ENCODE measurements at places on chromosomes 3 and 15.

DNA sequence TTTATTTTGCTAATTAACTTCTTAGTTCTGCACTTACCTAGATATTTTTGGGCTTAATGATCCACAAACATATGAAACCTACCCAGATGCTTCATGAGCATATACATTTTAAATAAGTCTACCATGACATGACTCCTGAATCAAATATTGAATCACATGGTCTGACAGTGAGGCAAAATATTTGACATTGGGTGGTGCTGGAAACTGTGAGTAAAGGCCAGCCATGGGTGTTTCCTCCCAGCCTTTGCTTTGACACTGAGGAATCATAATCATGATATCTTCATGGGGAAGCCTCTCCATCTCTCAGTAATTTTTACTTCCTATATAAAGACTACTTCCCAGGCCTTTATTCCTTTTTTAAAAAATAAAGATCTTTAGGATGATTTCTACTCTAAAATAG is 22.8 kb upstream of the SSR3 start:
- DNase-seq = no peak

GRCh38 chr3:181694805-181695660 is 16.7 kb upstream of the SOX2 start:
- peak; percentile 74 for DNase-seq

DNA sequence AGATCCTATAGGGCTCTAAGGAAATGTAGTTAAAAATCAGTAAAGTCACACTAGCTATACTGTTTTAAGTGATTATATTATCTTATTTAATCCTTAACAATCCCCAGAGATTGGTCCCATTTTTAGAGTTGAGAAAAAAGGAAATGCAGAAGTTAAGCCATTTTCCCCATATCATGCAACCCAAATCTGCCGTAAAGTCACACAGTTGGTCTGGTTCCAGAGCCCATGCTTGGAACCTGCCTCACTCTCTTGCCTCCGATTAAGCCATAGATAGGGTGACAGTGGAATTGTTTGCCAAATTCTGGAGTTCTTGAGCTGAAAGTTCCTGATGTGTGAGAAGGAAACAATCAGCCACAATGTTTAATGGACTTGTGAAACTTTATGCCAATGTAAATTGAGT is 2.3 kb upstream of the P2RY13 start:
- DNase-seq = no peak

DNA sequence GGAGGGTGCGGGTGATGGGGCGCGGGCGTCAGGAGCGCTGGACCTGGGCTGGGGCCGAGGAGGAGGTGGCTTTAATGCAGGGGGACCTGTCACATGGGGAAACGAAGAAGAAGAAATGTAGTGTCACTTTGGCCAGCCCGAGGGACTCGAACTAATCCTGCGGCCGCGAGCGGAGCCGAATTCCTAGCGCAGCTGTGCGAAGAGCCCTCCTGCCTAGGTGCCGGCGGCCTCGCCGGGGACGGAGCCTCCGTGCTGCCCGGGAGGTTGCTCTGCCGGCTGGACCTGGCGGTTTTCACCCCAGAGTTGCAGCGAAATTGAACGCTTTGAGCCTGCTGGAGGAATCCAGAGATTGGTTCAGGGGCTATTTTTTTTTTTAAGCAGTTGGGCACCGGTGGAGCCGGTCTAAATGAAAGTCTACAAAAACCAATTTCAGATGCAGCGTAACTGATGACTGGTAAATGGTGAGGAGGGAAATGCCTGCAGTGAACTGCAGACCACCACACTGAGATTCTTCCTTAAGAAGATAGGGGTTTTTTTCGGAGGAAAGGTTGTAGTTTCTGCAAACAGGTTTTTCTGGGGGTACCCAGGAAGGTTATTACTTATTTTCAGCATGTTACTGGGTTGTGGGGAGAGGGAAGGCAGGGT is 662 bp downstream of the TMEM108 start:
- peak; percentile 69 for DNase-seq

DNA sequence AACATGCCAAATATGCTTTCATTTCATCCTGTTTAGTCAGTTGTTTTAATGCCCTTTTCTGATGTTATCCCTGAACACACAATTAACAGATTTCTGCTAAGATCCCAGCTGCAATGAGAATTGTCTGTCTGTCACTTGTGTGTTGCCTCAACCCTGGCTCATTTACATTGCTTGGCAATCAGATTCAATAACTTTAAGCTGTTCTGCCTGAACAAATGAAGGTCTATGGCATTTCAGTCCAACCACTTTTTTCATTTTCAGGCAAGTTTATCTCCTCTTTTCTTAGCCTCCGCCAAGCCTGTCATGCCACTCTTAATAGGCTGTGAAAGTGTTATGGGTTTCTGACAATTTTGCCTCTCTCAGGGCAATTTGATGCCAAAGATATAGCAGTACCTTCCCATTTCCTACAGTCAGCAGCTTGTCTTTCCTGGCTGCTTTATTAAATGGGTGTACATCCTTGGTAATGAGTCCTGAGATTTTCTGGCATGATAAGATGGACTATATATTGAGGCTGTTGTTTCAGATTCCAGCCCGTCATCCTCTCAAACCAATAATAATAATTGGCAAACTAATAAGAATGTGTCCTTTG is 68.7 kb upstream of the ADAMTS9 start:
- no peak for DNase-seq

- DNase-seq = no peak
These were observed 166.9 kb downstream of the SMAD6 start for GRCh38 chr15:66868918-66869317.

- no peak for DNase-seq
These were observed 23.1 kb downstream of the PLXNA1 start for GRCh38 chr3:127005864-127006500.

GRCh38 chr15:60480888-60481287 is 1.9 kb upstream of the ICE2 start:
- no peak for DNase-seq

DNA sequence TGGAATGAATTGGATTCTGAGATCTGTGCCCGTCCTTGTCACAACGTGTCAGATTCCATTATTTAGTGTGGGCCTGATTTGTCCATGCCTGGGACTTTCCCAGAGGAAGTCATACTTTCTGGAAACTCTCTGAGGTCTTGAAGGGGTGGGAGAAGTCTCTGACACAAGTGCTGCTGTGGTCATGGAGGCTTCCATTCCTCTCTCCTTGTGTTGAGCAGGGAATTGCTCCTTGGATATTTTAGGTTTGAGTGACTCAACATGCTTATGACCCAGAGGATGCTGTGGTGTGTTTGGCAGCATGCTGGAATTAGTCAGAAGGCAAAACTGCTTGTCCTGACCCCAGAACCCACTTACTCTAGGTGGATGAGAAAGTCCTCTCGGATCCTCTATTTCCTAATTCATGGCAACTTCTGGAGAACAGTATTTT is 132.1 kb downstream of the LPP start:
- no peak for DNase-seq

DNA sequence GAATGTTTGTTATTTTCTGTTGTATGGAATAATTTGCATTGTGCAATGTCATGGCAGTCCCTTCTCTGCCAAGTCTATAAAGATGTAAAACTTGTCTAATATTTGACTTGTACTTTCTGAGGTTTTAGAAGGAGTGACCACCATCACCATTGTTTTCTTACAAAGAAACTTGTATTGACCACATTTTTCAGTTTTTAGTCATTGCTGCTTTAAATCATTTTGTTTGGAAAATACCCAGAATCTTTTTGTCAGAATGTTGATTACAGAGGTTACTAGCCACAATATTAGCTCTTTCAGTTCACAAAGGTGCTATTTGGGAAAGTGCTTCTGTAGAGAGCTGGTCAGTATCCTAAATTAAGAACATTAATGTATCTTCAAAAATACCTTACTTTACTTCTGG is 532.4 kb upstream of the GBE1 start:
- no peak for DNase-seq

DNA sequence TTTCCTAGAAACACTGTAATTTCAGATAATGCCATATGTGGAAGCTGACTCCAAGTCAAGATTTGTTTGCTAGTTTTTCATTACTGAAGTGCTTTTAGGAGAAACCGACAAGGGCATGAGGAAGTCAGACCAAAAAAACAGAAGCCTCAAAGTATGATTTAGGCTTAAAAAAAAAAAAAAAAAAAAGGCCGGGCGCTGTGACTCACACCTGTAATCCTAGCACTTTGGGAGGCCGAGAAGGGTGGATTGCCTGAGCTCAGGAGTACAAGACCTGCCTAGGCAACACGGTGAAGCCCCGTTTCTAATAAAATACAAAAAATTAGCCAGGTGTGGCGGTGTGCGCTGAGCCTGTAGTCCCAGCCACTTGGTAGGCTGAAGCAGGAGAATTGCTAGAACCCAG is 11.6 kb downstream of the RPL15 start:
- no peak for DNase-seq

GRCh38 chr3:122392868-122393844 is 9.2 kb downstream of the FAM162A start:
- DNase-seq = peak; percentile 55

GRCh38 chr15:85623315-85624049 is 171.2 kb downstream of the KLHL25 start:
- DNase-seq = no peak

DNA sequence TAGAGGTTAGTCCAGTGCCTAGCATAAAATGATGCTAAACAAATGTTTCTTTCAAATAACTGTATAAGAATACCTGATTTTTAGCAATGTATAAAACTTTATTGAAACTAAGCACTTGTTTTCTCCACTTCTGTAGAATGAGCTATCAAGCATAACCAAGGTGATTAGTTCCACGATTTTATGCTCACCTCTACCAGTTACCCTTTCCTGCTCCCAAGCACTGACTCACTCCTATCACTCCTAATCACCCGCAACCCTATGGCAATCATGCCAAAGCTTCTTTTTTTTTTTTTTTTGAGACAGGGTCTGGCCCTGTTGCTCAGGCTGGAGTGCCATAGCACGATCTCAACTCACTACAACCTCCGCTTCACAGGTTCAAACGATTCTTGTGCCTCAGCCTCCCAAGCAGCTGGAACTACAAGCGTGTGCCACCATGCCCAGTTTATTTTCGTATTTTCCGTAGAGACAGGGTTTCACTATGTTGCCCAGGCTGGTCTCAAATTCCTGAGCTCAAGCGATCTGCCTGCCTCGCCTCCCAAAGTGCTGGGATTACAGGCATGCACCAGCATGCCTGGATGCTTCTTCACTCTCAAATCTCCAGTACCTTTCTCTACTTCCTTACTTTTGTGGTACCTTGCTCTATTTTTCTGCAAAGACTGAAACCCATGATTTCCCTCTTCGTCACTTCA is 3.9 kb downstream of the HSPBAP1 start:
- DNase-seq = no peak

DNA sequence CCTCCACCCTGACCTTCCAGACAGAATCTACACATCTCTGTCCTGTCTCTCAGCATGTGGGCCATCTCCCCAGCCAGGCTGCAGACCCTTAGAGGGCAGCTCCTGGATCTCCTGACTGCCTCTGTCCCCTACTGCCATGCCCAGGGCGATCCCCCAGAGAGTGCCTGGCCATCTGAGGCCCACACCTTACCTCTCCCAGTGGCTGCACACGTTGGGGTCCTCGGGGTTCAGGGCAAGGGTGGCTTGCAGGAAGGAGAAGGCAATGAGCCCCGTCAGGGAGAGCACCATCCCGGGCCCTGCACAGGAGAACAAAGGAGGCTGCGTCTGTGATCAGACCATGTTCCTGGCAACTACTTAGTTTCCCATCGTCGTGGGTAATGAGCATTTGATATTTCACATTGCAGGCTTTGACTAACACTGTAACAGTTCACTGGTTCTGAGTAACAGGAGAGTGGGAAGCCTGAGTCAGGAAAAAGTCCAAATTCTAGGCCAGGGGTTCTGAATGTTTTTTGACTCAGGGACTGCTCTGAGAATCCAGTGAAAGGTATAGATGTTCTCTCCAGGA is 125.4 kb downstream of the MEGF11 start:
- DNase-seq = no peak

GRCh38 chr15:65339416-65339815 is 34.9 kb downstream of the RNU5B-1 start:
- no peak for DNase-seq

GRCh38 chr3:37819591-37819990 is 42.1 kb upstream of the CTDSPL start:
- no peak for DNase-seq

DNA sequence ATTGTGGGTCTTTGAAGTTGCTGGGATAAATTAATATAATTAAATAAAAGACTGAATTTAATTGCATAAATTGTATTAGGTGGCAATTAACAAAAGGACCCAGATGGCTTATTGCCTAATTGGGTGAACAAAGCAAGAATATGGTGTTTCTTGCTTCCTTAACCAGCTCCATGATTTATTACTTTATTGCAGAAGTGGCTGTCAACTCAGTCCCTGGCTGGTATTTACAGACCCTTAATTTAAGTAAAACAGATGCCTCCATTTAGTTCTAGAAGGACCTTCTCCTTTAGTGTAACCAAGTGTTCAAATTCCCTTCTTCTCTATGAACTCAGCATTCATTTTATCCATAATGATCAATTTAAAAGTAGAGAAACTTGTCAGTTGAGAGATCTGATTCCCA is 35.1 kb downstream of the DPH3 start:
- no peak for DNase-seq

All from mesendoderm (in vitro differentiated cells).